ENCODE measurements at places on chromosomes 12 and 14.

- DNase-seq, result no peak
Measured at GRCh38 chr12:123278101-123278627, 6.5 kb upstream of the CDK2AP1 start.

GRCh38 chr12:53659571-53659981 lies 16.3 kb downstream of the ATP5MC2 start:
- no peak for DNase-seq

GRCh38 chr12:54509617-54510016 lies 12.1 kb downstream of the NCKAP1L start:
- DNase-seq, result no peak

DNA sequence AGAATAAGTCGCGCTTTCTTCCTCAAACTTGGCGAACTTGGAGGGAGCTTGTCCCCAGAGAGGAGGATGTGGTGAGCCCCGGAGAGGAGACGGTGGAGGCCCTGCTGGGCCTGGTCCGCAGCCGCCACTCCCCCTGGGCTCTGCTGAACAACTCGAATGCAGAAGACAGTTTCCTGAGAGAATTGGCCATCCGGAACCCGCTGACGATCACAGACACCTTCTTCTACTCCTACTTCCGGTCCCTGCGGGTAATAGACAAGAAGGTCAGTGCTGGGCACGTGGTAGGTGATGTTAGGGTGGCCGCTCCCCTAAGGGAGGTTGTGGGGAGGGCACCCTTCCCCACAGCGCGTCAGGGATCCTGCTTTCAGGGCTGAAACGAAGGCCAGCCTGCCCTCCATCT lies 1.6 kb downstream of the LRRC43 start:
- DNase-seq, result no peak

DNA sequence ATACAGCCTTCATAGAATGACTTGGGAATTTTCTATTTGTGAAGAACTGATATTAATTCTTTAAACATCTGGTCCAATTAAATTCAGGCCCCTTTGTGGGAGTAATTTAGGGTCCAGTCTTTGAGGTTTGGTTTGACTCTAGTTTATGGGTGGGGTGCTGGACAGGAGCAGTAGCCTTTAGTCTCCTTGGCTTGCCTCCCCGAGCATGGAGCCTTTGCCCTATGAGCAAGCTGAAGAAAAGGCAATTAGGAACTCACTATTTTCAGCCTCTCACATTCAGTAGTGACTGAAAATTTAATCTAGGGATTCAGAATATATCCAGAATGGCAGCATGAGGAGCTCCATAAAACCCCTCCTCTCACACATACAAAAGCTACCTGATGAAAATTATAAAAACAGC lies 161.1 kb downstream of the TRHDE start:
- DNase-seq, result no peak

DNA sequence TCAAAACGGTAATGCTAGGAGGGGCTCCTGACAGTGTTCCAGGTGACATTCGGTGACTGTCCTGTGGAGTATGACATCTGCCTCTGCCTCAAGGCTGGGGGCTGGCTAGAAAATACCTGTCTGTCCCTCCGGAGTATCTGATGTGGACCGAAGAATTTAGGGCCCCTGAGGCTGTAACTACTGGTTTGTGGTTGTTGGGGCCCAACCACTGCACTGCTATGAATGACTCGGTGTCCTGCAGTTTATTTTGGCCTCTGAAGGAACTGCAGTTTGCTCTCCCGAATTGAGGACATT lies 198.9 kb upstream of the CAND1 start:
- no peak for DNase-seq

GRCh38 chr12:71057330-71057729 lies 100.5 kb downstream of the TSPAN8 start:
- no peak for DNase-seq
